Heart right ventricle (tissue), 16 donors: ENCODE measurements at places on chromosomes 13 and 19. TPM values are rescaled to one million over a fixed set of nuclear protein-coding genes. Genes with fewer than 3 reads are reported as not detected.
A peak's percentile ranks its signal among the peaks of the same experiment; 100 is the strongest.

- peak; percentile 85 for DNase-seq
Measured at GRCh38 chr19:2167896-2168618, 4.3 kb downstream of the DOT1L start.

DNA sequence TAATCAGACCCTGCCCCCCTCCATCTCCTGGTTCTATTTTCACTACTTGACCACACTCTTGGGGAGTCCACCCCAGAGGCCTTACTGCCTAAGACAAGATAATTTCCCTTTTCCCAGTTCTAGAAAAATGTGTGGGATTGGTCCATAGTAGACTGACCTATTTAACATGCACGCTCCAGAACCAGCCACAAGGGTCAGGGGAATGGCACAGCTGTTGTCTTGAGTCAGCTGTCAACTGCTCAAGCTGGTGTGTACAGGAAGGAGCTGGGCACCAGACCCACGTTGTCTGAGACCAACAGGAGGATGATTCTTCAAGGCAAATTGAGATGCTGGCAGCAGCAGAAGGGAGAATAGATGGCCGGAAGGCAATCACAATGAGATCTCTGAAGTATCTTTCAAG is 280.5 kb downstream of the UQCRFS1 start:
- DNase-seq: no peak

DNA sequence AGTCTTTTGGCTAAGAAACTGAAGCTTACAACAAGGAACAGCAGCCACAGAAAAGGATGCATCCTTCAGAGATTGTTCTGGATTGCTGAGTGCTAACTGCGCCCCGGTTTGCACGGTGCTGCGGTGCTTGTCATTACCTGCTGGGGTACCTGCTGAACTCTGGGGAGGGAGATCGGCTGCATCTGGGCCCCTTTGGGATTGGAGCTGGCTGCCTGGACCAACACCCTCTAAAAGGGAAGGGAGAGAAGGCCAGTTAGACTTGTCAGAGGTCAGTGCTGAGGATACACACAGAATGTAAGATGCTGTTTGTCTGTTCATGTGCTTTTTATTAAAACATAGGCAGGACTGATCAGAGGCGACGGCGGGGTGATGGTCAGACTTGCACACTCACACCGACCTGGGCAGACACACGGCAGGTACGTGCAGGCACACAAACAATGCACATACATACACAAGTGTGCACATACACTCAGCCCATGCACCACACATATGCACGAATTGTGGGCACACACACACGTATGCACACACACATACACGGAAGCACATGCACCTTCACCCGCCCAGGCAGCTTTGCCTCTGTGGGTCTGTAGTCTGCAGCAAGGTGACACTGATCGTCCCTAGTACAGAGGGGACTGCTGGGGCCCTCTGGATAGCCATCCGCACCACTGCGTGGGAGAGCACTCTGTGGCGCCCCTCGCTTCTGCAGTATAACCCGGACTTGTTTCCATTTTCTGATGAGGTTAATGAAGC is 66.1 kb downstream of the RFX2 start:
- DNase-seq: no peak

The PEPD gene
- total RNA-seq: 24.3 TPM

DNA sequence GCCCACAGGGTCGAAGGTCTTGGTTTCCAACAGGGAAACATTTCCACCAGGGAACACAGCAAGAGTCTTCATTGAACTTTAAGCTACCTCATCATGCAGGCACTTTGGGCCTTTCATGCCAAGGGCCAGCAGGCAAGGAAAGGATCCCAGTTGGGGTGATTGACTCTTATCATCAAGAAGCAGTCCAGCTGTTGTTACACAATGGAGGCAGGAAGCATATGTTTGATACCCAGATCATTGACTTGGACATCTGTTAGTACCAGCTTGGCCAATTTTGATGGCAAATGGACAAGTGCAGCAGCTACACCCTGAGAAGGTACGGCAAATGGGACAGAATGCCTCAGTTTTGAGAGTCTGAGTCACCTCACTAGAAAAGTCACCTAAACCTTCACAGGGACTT is 10.9 kb upstream of the RCBTB1 start:
- DNase-seq: no peak

DNA sequence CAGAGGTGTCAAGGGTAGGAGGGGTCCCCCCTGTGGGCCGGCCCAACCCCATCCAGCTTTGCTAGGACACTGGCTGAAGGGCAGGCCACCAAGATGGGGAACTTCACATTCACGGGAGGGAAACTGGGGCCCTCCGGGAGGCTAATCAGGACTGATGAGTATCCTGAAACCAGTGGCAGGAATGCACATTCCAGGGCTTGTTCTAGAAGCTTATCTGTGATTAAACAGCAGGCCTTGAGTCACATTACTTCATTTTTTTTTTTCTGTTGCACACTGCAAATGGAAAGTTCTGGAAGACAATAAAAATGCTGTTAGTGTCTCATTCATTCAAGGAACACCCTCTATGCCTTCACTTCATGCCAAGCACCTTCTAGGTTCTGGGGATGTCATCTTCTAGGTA is 15.5 kb upstream of the SIGLEC11 start:
- no peak for DNase-seq

The CCL25 gene
- not detected for total RNA-seq

DNA sequence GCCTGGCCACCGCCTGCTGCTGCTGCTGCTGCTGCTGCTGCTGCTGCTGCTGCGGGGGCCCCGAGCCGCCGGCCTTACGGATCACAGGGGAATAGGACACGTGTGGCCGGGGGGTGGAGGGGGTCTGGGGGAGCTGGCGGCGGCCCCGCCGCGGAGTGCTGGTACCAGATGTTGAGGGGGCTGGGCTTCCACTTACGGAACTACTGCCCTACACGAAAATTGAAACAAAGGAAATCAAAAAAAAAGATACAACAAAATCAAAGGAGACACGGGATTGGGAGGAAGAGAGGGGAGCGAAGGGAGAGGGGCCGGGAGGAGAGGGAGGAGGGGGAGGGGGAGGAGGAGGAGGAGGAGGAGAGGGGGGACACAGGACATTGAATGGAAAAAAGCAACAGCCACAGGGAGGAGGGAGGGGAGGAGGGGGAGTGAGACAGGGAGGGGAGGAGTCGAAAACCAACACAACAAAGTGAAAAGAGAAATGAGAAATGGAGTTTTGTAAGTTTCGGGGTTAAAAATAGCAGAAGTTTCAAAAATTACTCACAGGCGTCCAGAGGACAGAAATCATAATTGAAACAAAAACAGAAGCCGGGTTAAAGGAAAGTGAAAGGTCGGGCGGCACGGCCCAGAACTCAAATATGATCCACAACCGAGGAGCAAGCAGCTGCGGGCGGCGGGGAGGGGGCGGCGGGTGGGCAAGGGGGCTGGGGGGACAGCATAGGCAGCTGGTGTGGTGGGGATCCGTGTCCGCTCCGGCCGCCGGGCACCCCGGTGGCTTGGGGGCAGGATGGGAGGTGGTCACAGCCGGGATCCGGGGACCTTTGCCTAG is 57.8 kb downstream of the IER2 start:
- DNase-seq: peak; percentile 56

DNA sequence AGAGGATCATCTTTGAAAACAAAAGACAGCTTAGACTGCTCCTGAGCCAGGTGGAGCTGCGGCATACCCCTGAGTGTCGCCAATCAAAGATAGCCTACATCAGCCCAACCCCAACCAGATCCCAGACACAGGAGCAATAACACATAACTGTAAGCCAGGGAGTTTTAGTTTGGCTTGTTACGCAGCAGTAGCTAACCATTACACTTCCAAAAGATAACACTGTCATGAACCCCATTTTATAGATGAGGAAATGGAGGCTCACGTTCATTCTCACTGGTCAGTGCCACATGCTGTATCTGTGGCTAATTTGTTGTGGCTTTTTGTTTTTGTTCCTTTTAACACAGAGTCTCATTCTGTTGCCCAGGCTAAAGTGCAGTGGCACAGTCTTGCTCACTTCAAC is 47.3 kb downstream of the TINCR start:
- DNase-seq: no peak

The FBL gene
- total RNA-seq: 60.4 TPM

DNA sequence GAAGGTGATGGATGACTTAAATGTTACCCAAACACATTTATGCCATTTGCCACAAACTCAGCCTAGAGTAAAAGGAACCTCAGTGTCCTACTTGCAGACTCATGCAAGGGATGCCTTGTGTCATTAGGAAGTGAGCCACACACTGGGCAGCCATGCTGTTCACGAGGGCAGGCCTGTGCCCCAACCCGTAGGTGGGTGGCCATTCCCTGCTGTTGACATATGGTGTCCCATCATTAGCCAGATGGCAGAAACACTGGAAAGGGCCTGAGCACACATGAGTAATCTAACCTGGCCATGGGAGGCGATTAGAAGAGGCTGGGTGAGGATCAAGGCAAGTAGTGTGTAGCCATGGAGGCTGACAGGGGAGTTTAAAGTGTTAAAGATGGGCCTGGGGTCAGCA is 9.7 kb upstream of the LRCH1 start:
- no peak for DNase-seq

GRCh38 chr13:34748596-34748995 is 193.5 kb upstream of the NBEA start:
- no peak for DNase-seq

The TEKTIP1 gene
- total RNA-seq: 0.60 TPM

GRCh38 chr19:45587873-45588272 is 3.3 kb upstream of the OPA3 start:
- DNase-seq: no peak

DNA sequence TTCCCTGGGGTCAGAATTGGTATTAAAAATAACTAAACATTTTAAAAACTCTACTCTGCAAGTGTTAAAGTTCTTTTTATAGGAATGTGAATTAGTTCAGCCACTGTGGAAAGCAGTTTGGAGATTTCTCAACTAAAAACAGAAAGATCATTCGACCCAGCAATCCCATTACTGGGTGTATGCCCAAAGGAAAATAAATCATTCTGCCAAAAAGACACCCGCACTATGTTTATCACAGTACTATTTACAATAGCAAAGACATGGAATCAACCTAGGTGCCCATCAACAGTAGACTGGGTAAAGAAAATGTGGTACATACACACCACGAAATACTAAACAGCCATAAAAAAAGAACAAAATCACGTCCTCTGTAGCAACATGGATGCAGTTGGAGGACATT is 657 bp upstream of the THSD1 start:
- no peak for DNase-seq

GRCh38 chr13:113736258-113736731 is 22.7 kb upstream of the TMEM255B start:
- DNase-seq: no peak
